CD4-positive, alpha-beta T cell treated with Interleukin-4 for 1 hour (primary cell): ENCODE measurements at places on chromosomes 11 and 22.

DNA sequence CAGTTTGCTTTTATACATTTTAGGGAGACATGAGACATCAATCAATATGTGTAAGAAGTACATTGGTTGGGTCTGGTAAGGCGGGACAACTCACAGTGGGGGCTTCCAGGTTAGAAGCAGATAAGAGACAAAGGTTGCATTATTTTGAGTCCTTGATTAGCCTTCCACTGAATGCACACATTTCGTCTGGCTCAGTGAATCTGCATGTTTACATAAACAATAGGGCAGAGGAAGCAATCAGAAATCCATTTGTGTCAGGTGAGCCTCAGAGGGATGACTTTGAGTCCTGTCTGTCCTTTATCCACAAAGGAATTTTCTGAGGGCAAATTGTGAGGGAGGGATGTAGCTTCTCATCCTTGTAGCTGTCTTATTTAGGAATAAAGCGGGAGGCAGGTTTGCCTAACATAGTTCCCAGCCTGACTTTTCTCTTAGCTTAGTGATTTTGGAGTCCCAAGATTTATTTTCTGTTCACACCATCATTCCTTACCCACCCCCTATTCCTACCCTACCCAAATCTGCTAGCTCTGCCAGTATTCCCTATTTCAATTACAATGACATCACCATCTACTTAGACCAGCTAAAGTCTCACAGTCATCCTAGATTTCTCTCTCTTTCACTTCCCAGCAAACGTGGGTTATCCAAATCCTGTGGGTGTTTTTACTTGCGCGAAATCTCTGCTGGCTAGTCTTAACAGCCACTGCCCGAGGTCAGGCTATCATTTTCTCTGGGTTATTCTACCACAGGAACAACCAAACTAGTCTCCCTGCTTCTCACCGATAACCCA lies 2.9 kb downstream of the SC5D start:
- no peak for DNase-seq

- DNase-seq: no peak
These were observed 7.4 kb downstream of the ATL3 start for GRCh38 chr11:63663809-63664208.

GRCh38 chr11:12917822-12918221 lies 91.3 kb upstream of the RASSF10 start:
- no peak for DNase-seq

DNA sequence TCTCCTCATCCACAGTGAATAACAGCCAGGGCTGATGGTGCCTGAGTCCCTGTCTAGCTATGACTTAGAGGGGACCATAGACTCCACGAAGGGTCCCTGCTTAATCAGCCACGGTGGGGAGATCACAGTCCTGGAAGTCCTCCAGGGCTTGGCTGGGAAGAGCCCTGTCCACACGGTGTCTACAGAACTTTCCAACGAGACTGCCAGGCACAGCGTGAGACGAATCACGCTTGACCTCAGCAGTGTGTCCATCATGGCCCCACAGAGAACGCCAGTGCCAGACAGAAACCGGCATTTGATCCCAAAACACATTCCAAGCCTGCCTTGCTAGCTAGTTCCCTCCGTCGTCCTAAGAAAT lies 143.4 kb downstream of the CRYBB2 start:
- DNase-seq: no peak

DNA sequence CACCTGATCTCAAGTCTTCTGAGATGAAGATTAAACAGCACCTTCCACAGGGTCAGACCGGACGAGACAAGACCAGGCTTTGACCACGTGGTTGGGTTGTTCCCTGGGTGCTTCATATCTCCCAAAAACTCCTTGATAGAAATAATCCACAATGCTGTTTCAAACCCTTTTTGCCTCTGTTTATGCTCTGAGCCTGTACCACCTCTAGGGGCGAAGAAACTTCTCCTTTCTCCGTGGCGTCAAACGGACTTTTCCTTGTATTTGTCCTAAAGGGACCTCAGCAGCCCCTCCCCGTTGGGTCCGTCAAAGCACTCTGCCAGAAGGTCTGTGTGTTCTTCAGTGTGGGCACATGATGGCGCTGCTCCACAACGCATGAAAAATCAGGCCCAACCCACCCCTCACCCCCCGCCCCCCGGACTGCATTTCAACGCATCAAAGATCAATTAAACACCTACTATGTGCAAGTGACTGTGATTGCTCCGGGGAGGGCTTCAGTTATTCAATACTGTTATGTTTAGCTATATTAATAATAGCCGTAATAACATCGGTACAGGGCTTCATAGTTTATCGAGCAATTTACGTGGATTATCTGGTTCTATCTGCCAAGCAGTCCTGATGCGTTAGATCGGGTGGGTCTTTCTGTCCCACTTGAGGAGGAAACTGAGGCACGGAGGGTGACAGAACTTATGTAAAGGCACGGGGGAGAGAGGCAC lies 17.3 kb upstream of the EIF3D start:
- peak; percentile 19 for DNase-seq

GRCh38 chr11:356610-357009 lies 12.7 kb upstream of the B4GALNT4 start:
- no peak for DNase-seq

- DNase-seq: no peak
These were observed 16.5 kb upstream of the SHISAL1 start for GRCh38 chr22:44329179-44329796.

DNA sequence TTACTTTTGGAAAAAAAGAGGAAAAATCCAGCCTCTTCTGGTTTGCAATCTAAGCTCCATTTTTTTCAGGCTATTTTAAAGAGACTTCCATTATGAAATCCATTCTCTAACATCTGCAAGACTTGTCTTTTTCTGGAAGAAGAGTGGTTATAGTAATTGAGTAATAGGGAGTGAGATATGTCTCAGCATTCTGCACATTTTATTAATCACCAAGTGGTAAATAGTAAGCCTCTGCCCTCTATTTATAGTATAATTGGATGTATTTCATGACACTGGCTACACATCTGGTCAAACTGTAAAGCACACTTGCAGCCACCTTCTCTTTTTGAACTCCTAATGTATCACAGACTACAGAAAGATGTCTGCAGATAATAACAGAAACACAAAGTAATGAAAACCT lies 391.1 kb downstream of the ETS1 start:
- no peak for DNase-seq

GRCh38 chr11:2587976-2588748 lies 111.6 kb downstream of the KCNQ1OT1 start:
- no peak for DNase-seq

DNA sequence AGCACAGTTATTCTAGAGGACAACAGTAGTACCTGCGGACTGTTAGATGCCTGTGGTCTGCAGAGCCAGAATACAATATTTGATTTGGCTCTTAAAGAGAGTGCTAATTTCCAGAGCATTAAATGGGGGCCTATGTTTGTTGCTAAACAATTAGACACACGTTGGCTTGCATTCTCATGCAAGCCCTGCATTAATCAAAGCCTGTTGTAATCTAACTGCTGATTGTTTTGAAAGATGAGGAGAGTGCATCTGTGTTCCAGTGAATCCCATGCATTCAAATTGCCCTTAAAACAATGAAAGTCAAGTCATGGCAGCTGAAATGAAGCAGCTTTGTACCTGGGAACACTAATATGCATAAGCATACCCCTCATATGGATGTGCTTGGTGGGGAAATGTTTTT lies 419.4 kb downstream of the DYNC2H1 start:
- DNase-seq: no peak

DNA sequence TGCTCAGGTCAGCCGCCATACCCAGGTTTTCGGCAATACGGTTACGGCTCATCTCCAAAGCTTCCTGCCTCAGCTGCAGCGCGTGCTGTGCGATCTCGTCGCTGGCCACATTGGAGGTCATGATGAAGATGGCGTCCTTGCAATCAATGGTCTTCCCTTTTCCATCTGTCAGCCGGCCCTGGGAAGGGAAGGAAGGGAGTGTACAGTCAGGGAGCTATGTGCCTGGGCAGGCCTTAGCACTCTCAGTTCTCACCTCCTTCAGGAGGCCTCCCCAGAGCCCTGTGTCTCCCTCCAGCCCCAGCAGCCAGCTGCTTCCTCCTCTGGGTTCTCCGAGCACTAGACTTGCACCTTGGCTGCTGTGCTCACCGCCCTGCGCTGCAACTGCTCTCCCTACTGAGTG lies 51.5 kb upstream of the PHOX2A start:
- no peak for DNase-seq

- no peak for DNase-seq
These were observed 126.5 kb downstream of the RASSF10 start for GRCh38 chr11:13135385-13136271.

DNA sequence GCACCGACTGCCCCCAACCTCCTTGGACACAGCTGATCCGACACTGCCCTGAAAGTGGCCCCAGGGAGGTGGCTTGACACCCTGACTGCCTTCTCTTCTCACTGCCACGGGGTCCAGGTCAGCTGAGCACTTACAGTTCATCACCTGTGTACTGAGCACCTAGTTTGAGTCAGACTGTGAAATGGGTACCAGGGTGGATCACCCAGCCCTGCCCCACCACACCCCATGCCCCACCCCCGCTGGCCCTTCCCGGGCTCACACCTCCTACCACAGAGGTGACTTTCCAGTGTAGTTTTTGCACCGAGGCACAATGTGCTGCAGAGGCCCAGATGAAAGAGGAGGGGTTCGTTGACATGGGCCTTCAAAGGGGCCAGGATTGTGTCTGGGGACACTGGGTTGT lies 59.5 kb downstream of the PRDM11 start:
- DNase-seq: no peak

- DNase-seq: no peak
These were observed 19.5 kb upstream of the CHKA start for GRCh38 chr11:68140496-68141245.

DNA sequence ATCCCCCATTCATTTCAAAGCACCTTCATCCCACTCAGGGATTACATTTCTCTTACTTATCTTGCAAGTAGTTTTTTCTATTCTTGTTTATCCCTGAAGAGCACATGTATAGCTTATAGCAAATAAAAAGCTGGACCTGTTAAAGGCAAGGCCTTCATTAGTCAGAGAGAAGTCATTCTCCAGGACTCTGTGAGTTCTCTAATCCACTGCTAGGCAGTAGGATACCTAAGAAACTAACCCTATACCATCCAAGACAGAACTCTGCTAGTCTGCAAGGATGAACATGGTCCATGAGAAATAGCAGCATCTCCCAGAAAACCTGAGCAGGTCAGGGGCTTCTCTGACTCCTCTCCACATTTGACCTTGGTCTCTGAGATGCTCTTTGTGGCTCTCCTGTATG lies 104.5 kb downstream of the KIRREL3 start:
- DNase-seq: no peak

DNA sequence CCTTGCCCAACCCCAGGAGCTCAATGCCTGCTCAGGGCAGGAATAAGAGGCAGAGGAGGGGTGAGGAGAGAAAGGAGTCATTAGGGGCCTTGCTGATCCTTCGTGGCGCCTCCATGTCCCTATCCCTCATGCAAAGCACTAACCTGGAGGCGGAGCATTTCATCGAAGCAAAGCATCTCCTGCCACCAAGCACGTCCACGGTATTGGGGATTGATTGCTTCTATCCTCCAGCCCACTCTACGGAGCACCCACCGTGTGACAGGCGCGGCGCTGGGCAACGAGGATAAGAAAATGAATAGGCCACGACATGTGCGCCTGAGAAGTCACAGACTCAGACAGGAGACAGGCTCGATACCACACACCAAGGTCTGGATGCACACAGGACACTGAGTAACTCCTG lies 67.0 kb downstream of the IGLL1 start:
- DNase-seq: no peak

DNA sequence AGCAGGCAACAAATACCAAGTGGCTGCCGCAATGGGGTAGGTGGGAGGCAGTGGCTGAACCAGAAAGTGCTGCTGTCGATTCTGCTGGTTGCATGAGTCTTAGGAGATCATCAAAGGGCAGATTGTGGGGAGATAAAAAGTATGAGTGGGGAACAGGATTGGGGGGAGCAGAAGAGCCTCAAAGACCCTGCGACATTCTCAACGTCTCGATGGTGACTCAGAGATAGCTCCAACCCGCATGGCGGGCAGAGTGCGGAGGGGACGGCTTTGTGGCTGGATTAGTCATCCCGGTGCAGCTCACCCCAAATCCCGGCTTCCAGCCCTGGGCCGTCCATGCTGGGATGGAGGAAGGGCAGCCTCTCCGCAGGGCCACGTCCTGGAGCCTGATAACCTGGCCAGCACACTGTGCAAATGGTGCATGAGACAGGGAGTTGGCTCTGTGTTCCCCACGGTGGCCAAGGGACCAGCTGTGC lies 11.6 kb upstream of the RTN4R start:
- no peak for DNase-seq

DNA sequence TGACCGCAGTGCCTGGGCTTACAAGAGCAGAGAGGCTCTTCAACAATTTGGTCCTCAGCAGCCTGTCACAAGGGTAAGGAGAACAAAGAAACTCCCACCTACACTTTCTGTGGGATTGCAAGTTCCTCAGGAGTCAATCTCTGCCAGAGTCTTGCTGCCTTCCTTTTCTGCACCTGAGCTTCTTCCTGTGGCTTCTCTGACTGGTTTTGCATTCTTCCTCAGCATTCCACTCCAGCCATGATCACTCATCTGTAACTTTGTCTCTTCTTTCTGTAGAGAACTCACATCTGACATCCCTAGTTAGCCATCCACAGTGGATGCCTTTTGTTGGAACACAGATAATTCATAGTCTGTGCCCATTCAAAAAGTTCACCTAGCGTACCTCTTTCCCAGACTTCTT lies 14.2 kb upstream of the OR6A2 start:
- no peak for DNase-seq
